ENCODE measurements at places on chromosomes 6 and 20.
A peak's percentile ranks its signal among the peaks of the same experiment; 100 is the strongest.

DNA sequence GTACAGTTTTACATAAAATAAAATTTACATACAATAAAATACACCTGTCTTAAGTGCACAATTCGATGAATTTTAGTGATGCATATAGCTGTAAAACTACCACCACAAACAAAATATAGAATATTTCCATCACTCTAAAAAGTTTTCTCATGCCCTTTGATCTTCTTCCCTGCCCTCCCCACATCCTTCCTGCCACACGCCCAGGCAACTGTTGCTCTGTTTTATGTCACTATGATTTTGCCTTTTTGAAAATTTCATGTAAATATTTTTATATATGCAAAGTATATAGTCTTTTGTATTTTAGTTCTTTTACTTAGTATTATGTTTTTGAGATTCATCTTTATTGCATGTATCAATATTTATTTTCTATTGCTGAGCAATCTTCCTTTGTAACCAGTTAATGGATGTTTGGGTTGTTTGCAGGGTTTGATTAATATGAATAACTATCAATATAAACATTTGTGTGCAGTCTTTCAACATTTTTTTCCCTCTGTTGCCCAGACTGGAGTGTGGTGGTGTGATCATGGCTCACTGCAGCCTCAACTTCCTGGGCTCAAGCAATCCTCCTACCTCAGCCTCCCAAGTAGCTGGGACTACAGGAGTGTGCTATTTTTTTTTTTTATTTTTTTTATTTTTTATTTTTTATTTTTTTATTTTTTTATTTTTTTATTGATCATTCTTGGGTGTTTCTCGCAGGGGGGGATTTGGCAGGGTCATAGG, 23.8 kb upstream of the SAMHD1 start:
- DNase-seq, result no peak

- DNase-seq, result no peak
These were observed 49.7 kb downstream of the PTPRA start for GRCh38 chr20:2922957-2923356.

DNA sequence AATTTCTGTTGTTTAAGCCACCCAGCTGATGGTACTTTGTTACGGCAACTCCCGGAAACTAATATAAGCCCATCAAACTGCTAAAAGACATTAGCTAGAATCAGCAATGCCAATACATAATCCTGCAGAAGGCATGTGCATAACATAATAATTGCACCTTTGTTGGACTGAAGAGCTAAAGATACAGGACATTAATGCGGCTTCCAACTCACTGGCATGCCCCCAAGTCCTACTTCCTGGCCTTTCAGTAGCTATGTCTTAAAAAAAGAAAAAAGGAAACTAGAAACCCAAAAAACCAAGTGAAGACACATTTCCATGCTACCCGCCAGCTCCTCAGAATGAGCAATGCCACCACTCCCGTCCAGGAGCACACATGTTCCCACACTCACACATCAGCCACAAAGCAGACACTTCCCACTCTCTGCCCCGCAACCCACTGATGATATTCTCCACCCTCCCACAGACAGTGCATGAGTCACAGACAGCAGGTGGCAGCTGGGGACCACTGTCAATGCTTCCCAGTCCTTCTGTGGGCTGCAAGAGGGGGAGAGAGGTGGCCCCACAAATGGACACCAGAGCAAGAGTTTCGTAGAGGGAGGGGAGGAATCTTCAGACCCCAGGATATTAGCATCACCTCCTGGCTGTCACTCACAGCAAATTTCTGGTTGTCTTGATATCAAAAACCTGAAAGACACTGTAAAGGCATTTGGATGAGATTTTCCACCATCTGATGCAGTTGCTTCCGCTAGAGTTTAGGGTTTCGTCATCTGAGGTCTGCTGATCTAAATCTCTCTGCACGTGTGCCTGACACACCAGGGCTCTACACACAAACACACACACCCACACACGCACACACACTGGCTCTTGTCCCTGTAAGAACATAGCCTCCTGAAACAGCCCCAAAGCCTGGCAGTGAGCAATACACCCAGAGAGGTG, 32.8 kb downstream of the GFOD1 start:
- DNase-seq, result peak; percentile 78

DNA sequence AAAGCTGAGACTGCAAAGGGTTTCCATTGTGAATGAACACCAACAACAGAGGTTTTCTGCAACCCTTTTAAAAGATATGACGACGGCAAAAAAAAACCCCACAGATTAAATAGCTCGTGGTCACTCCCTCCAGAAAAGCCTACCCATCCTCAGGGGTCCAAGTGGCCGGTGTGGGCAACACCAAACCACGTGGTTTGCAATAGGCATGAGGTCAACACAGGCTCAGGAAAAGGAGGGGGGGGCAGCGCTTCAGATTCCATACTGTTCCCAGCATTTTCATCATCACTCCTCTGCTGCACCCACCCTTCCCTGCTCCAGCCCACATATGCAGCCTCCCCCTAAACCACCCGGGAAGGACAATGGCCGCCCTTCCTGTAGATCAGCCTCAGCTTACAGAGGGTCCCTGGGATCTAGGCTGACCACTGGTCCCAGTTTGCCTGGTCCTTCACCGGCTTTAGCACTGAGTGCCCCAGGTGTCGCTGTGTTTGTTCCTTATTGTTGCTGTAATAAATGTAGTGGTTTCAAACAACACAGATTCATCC, 122.8 kb upstream of the PHACTR3 start:
- DNase-seq, result no peak

DNA sequence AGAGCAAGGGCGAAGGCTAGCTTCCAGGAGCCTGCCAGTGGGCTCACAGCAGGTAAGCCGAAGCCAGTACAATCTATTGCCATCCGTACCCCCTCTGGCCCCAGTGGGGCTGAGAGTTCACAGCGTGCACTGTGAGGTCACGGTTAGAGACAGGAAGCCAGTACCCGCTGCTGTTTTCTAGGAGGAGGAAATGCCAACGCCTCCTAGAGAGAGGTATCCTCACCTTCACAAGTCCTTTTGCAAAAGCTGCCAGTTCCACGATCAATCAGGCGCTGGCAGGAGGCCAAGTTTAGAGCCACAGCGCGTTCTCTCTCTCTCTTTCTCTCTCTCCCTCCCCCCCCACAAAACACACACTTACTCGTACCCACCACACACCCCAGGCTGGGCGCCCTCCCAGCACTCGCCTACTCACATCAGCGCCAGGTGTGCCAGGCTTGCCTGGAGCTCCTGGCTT, 22.5 kb downstream of the COL9A1 start:
- no peak for DNase-seq

DNA sequence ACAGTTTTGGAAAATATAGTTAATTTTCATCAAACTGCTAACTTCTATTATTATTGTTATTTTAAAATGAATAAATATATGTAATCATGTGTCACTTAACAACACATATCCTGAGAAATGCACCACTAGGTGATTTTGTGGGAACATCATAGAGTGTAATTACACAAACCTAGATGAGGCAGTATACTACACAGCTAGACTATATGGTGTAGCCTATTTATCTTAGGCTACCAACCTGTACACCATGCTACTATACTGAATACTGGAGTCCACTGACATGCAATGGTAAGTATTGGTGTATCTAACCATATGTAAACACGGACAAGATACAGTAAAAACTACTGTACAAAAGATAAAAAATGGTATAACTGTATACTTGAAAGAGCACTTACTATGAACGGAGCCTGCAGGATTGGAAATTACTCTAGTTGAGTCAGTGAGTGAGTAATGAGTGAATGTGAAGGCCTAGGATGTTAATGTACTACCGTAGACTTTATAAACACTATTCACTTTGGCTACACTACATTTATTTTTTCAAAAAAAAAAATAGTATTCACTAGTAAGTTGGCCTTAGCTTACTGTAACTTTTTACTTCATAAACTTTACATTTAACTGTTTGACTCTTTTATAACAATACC, 72.4 kb downstream of the ASCC3 start:
- DNase-seq, result no peak

DNA sequence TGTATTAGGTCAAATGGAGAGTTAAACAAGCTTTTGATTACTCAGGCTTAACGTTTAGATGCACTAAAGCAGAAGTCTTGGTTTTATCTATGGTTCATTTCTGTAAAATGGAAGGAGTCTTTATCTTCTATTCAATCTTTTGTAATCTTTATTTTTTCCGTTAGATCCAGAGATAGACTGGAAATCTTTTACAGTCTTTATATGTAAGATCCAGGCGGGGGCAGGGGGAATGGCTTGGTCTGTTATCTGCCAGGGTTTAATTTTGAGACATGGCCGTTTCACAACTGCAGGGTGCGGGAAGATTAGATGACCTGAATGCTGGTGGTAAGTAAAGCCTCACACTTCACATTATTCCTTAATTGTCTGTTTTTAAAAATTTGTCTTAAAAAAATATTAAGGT, 3.7 kb downstream of the AKAP12 start:
- DNase-seq, result no peak

DNA sequence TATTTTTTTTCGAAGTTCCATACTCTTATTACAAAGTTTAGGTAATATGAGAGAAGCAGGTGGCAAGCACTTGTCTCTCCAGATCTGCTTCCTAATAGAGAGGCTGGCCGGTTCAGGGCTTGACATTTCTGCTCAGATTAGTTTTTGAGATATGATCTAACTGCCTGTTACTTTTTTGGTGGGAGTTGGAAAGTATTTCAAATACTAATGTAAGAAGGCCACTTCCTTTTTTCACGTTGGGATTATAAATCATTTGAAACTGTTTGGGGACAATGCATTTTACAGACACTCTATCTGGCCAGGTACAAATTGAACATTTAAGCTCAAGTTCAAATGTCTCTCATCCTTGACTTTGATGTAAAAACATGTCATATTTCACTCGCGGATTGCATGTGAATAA, 222.1 kb upstream of the SULF2 start:
- DNase-seq, result no peak

- DNase-seq, result no peak
These were observed 7.4 kb downstream of the IBTK start for GRCh38 chr6:82240186-82240585.

DNA sequence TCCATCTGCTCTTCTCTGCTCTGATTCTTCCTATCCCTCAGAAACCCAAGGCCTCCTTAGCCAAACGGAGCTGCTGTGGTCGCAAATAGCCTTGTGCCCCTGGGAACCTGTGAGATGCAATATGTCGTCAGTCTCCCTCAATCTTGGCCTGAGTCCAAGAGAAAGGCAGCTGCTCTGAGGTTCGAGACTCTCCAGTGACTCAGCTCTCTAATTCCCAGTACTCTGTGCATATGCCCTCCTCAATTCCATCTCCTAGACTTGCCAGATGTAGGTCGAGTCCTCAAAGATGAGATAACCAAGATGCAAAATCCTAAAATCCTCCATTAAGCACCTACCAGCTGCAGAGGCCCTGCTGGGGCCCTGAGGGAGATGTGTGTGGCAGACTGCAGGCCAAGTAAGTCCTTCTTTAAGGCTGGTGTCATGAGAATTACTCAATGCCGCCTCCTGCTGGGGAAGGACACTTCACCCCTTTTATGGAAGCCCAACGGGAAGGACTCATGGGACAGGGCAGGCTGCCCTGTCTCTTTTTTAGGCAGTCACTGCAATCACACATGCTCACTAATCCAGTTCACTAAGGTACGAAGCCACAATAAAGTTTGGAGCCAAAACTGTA, 28.5 kb downstream of the C6orf15 start:
- peak; percentile 37 for DNase-seq

GRCh38 chr6:7759320-7759719, 33.4 kb downstream of the BMP6 start:
- DNase-seq, result no peak

- no peak for DNase-seq
These were observed 32.2 kb downstream of the RSPO4 start for GRCh38 chr20:969868-970267.

DNA sequence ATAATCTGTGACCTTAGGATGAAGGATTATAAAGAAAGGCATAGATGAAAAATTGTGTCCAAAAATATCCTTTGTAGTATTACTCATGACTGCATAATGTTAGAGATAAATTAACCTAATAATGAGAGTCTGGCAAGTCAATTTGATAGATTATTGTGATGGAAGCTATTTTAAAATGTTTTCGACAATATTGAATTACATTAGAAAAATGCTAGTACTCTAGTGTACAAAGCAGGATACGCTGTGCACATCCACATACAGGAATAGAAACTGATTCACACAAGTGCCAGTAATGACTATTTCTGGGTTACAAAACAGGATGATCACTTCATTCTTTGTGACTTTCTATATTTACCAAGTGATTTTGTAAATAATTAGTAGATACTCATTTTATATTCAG, 3.3 kb downstream of the SLC17A2 start:
- no peak for DNase-seq

DNA sequence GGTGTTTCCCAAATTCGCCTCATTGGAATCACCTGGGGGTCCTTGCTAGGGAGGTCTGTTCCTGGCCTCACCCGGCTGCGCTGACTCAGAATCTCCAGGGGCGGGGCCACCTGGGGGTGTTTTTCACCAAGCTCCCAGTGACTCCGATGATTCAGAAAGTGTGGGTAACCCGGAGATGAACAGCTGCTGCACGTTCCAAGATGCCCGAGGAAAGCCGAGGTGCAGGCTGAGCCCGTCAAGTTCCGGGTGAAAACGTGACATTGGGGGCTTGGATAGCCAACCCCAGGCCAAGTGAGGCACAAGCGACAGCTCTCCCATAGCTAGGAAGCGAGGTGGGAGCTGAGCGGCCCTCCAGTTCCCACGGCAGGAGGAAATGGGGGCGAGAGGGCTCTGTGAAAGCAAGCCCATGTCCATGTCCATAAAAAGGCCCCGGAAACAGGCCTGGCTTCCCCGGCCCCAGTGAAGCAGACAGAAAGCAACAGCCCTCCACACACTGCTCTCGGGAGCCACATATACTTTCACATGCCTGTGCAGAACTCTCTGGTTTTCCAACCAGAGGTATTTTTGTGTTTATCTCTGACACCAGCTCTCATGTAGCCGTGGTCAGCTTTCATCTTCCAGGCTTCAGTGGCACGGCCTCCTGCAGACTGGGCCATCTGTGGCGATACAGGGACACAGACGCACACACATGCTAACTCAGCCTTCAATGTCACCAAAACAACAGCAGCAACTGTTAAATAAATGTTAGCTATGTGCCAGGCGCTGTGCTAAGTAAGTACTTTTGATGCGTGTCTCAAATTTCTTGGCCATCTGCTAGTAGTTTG, 90.7 kb upstream of the CCDC28A start:
- DNase-seq, result no peak

DNA sequence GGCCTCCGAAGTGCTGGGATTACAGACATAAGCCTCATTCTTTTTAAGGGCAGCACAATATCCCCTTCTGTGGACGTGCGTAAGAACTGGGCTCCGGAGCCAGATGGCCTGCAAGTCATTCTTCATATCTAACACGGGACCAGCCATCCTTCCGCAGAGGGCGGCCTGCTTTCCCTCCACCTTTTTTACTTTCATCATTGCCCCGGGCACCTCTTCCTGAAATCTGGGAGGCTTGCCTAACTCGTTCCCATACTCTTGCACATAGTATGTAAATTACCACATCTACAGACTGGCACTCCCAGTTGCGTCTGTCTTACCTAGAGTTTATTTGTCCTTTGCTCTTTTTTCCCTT, 29.9 kb upstream of the SLC23A2 start:
- no peak for DNase-seq

DNA sequence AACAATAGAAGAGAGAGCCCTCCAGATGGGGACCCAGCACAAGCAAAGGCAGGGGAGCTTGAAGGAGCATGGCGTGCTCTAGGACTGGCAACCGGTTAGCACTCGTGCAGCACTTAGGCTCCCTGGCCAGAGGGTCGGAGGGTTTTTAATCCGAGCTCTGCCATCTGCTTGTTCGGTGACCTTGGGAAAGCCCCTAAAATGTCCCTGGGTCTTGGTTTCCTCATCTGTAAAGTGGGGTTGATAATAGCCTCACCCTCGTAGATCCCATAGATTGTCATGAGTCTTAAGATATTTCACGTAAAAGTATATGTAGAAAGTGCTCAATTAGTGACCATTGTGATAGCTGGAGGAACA, 16.6 kb upstream of the HCK start:
- DNase-seq, result no peak

GRCh38 chr6:121594053-121594452, 158.6 kb downstream of the GJA1 start:
- no peak for DNase-seq
